ENCODE measurements at places on chromosomes 13 and 19. TPM values are rescaled to one million over a fixed set of nuclear protein-coding genes. Genes with fewer than 3 reads are reported as not detected.

Gene AKT2
- 84.7 TPM for total RNA-seq

Gene IL12RB1
- 1.3 TPM for total RNA-seq

Gene ZBTB7A
- 40.7 TPM for total RNA-seq

Gene TSHZ3
- total RNA-seq: 6.3 TPM

Gene ZNF99
- 0.47 TPM for total RNA-seq

Gene IL11
- total RNA-seq: 0.28 TPM

Gene C19orf33
- total RNA-seq: 76.9 TPM

Gene TMIGD2
- not detected for total RNA-seq

Gene SLAIN1
- total RNA-seq: 4.0 TPM

Gene TMEM145
- total RNA-seq: not detected

Gene ZNF536
- not detected for total RNA-seq

Gene DCT
- total RNA-seq: 1.0 TPM

Gene SAE1
- 50.3 TPM for total RNA-seq

Gene SPRY2
- total RNA-seq: 69.1 TPM
